ENCODE measurements at places on chromosomes 5 and 9.
A peak's percentile ranks its signal among the peaks of the same experiment; 100 is the strongest.

DNA sequence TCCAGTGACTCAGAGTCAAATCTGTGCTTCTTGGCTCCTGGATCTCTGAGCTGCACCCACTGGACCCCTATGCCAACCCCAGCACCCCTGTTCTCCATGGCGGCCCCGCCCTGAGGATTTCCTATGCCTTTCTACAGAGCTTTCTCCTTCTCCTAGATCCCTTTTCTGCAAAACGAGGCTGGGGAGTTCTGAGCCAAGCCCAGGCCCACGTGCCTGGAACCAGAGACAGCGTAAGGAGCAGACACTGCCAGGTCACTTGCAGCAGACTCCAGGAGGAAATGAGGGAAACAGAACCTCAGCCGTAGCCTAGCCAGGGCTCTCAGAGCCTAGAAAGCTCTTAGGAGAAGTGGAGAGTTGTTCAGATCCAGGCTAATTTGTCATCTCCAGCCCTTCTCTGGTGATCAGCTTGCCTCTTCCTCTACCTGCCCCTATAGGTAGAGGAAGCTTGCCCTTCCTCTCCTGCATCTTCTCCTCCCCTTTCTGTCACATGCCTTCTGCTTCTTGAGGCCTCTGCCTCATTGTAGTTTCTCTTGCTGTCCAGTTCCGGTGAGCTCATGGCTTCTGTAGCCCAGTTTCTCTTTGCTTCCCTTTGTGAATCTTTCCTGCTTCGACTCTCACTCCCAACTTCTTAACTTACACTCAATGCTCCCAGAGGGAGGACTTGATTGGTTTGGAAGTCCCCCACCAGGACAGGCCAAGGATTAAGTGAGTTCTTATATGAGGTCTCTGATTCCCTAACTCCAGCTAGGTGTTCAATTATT lies 163.4 kb downstream of the RGS3 start:
- DNase-seq, result no peak

- peak; percentile 78 for DNase-seq
Measured at GRCh38 chr5:172437445-172438318, 16.6 kb downstream of the SH3PXD2B start.

DNA sequence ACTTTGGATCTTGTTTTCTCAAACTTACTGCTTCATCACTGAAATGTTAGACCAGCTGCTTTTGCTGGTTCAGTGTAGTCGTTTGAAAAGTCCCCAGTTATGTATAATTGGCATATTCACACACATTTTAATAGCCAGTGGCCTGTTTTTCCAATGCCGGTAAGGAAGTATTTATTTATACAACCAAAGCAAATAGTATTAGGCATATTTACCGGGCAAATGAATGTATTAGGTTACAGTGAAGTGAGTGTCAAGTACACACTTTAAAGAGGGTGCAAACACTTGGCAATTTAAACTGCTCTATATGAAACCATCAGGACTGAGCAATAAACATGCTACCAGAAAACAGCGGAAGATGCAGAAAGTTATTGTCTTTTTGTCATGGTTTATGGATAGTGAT lies 242.9 kb downstream of the MCTP1 start:
- no peak for DNase-seq

GRCh38 chr5:89560696-89561095 lies 677.7 kb upstream of the MEF2C start:
- no peak for DNase-seq

DNA sequence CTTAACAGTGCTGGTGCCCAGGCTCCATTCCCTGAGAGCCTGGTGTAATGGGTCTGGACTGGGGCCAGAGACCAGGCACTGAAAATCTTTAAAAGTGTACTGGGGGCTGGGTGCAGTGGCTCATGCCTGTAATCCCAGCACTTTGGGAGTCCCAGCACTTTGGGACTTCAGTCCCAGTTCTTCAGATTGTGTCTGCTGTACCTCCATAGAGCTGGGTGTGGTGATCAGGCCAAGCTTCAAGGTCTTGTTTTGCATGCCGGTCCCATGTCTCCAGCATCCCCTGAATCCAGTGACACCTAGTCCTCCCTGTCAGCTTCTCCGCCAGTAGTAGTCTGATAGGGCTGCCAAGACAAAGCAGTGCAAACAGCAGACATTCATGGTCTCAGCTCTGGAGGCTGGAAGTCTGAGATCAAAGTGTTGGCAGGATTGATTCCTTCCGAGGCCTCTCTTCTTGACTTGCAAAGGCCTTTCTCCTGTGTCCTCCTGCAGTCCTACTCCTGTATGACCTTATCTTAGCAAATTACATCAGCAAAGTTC lies 108.2 kb downstream of the SYK start:
- DNase-seq, result no peak

- no peak for DNase-seq
Measured at GRCh38 chr5:128949847-128950546, 15.3 kb upstream of the SLC27A6 start.

DNA sequence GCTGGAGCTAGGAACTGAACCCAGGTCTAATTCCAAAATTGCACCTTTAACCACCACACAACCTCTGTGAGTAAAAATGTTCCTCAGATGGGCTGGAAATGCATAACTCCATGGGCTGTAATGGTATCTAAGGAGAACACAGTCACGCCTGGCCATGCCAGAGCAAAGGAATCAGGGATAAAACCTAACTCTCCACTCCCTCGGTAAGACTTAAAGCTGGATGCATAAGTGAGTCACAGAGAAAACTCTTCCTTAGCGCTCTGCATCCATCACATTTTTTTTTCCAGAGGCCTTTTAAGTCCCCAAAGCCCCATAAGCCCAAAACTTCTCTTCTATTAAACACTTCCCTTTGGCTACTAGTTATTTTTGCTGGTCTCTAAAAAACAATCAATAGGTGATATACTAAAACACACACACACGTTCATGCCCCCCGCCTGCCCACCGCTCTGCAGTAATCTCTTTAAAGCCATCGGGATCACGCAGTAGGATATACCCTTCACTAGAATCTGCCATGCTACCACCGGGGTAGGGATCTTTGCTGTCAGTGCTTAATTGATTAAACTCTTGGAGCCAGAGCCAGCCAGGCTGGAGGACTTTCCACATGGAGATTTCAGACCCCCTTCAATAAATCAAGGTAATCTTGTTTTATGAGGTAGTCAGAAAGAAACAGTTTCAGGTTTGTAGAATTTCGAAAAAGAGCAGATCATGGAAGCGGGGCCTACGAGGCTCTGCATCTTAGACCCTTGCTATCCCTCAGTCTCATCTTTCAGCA lies 212.9 kb downstream of the MAPKAP1 start:
- DNase-seq, result peak; percentile 41

DNA sequence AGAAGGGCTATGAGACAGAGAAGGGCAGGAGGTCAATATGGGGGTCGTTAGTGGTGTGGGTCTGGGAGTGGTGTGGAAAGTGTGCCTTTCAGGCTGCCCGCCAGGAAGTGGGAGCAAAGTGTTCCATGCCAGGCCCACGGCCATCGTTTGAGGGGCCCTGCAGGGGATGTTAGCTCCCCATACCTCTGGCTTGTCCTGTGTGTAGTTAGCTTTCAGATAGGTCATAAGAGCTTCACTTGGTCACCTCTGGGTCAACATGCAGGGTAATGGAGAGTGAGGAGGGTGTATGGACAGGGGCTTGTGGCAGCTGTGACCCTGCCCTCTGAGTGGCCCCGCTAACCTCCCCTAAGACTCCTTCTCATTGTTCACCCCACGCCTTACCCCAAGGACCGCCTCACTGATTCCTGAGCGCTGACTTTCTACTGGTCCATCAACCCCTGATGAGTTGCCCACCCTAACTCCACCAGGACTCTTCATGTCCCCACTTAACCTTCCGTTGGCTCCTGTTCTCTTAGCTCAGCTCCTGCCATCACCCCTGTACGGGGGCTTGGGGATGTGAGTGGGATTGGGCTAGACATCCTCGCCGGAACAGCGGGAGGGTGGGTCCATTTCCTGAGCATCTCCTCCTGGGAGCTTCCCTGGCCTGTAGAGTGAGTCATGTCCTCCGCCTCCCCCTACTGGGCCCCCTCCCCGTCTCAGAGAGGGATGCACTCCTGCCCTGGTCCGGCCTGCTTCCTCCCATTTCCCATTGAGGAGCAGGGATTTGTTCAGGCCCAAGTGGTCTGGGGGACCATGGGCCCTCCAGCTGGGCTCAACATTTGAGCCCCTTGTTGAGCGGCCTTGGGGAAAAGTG lies 125.7 kb downstream of the FGF18 start:
- no peak for DNase-seq

DNA sequence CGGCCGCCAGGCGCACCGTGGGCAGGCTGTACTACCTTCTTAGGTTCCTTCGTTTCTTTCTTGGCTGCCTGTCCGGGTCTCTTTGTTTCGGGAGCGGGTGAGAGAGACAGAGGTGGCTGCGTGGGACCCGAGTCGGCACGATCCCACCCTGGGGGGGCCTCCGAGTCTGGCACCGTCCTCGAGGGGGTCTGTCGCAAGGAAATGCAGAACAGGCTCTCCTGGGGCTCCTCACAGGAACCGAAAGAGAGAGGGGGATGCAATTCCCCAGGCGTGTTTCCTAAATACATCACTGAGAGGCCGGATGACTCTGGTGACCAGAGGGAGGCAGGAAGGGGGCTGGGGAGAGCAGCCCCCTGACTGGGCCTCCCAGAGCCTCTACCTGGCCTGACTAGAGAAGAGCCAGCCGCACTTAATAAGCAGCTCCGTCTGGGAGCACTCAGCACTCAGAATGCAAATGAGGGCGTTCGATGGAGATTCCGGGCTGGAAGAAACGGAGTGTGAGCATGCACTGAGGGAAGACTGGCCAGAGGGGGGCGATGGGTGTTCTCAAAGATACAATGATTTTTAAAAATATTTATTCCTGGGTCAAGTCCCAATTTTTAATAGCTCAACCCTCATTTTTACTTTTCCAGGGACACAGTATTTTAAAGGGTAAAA lies 11.7 kb upstream of the INPP5E start:
- no peak for DNase-seq

- DNase-seq, result no peak
Measured at GRCh38 chr5:139389701-139390638, at the start of gene MZB1. Gene MZB1 (minus strand): TSS chr5:139389913. CDS start chr5:139389856, 57 bp downstream.

DNA sequence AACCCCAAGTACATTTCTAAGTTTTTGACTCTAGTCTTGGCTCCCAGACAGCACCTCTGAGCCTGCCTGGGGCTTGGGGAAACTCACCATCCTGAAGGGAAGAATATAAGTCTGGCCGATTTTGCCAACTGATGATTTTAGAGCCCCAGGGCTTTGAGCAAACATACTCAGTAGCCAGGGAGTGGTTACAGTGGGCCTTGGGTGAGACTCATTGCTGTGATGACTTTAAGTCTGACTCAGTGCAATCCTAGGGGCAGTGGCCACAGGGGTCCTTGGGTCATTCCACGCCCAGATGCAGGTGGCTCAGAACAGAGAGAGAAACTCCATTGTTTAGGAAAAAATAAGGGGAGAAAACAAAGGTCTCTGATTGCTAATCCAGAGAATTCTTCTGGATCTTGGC lies 312.0 kb upstream of the EDIL3 start:
- peak; percentile 29 for DNase-seq

- DNase-seq, result no peak
Measured at GRCh38 chr9:129054163-129054851, 17.9 kb downstream of the MIGA2 start.

- DNase-seq, result no peak
Measured at GRCh38 chr5:163108351-163108750, 329.0 kb upstream of the CCNG1 start.

- no peak for DNase-seq
Measured at GRCh38 chr5:146789712-146790653, 88.6 kb downstream of the PPP2R2B start.

DNA sequence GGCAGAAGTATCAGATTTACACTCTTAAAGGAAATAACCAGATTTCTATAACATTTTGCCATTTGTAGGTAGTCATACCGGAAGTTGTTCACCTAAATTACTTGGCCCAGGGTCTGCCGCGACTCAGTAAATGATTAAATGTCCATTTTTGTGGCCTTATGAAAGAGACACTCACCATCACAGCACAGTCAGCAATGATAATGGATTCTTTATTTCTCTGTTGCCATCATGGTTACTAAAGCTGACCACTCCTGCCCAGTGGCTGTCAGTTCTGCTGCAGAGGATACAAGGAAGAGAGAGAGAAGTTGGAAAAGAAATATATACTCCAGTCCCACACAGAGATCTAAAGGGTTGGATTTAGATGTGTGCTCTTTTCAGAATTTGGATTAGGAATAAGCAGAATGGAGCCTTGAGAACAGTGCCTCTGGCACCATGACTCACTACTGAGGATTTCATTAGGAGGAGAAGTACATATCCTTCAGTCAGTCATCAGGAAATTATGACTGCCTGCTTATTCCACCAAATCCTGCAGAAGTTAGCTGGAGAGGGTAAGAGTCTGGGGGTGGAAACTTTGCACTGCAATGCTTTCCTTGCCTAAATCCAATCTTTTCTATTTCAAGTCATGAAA lies 72.8 kb upstream of the EFNA5 start:
- DNase-seq, result peak; percentile 80

- no peak for DNase-seq
Measured at GRCh38 chr5:59559847-59560246, 333.7 kb downstream of the PDE4D start.

- no peak for DNase-seq
Measured at GRCh38 chr9:14515571-14516198, 177.5 kb downstream of the ZDHHC21 start.

GRCh38 chr9:126375386-126375785 lies 48.8 kb downstream of the MVB12B start:
- DNase-seq, result peak; percentile 33

GRCh38 chr5:75148051-75148450 lies 88.6 kb downstream of the ANKRD31 start:
- DNase-seq, result no peak

GRCh38 chr5:180605554-180606214 lies 14.4 kb upstream of the SCGB3A1 start:
- peak; percentile 50 for DNase-seq

DNA sequence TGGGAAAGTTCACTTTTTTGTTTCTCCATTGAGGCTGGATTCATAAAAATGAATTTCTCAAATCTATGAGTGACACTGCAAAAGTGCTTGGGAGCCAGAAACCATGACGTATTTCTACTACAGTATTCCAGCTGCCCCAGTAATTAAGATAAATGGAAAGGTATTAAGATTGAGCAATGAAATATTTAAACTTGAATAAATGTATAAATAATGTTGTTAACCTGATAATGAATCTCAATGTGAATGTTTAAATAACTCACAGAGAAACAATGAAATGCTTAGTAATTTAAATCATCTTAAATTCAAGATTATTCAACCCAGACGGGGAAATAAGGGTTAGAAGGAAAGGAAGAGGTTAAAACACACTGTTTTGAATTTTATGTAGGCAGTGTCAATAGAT lies 11.2 kb upstream of the SRP19 start:
- DNase-seq, result no peak

DNA sequence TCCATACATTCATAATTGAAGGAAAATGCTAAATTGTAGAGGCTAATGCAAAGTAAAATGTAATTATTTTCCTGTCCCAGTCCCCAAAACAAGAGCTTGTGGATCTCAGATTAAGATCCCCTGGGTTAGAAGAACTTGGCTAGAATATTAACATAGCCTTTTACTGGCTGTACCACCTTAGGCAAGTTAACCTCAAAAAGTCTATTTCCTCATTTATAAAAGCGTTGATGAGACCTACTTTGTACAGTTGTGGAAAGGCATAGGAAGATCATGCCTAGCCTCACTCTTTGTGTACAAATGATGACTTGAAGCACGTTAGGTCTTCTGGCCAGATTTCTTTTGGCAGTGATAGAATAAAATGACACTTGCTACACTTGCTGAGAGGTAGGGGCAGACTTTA lies 97.2 kb downstream of the F2RL2 start:
- no peak for DNase-seq
